ENCODE measurements at places on chromosomes 5 and 9.

DNA sequence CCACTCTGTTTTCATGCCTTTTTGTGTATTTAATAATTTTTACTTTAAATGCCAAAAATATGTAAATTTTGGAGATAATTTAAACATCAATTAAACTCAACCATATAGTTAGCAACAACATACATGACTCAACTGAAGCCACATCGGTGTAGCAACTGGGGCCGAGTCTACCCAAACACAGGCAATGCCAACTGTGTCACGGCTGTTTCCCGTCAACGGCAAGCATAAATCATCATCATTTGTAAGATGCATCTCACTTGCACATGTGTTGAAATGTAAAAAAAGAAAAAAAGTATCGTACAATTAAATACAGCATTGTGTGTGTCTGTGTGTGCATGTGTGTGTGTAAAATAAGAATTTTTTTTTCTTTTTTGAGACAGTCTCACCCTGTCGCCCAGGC, 160.1 kb upstream of the TAS2R1 start:
- no peak for DNase-seq

GRCh38 chr5:143359869-143360268, 43.6 kb downstream of the NR3C1 start:
- no peak for DNase-seq

DNA sequence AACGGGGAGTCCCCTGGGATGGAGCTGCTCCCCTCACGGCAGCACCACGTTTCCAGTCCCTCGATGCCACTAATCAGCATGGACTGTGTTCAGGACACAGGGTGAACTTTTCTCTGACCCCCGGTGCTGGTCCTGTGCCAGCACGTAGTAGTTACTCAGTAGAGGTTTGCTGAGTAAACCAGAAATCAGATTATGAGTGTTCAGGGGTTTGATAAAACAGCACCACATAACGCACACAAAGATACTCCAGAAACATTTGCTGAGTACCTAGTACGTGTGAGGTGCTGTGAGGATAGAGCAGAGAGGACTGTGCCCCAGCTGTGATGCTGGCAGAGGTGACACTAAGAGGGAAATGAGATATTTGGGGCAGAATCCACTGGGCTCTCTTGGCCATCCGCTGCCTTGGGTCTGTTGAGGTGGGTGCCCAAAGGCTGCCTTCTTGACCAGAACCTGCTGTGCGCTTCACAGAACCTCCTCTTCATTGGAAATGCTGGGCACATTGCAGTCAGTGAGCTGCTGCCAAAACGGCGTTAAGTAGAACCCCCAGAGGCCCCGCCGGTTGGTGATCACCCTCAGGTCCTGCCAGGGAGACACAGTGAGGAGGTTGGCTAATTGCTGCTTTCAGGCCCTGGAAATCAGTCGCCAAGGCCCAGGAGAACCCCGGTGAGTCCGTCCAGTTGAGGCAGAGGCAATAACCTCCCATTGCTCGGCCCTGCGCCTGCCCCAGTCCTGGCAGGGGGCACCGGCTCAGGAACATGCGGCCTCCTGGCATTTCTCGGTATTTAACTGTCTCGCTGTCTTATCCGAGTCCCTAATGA, 49.4 kb downstream of the NEURL1B start:
- no peak for DNase-seq

- no peak for DNase-seq
Measured at GRCh38 chr5:40082313-40082712, 597.4 kb upstream of the PTGER4 start.

GRCh38 chr9:33329117-33329563, 38.8 kb downstream of the NFX1 start:
- peak; percentile 99 for DNase-seq

GRCh38 chr5:81601919-81602318, 149.0 kb downstream of the SSBP2 start:
- no peak for DNase-seq

- DNase-seq: no peak
Measured at GRCh38 chr5:177307544-177308363, 3.9 kb downstream of the MXD3 start.

DNA sequence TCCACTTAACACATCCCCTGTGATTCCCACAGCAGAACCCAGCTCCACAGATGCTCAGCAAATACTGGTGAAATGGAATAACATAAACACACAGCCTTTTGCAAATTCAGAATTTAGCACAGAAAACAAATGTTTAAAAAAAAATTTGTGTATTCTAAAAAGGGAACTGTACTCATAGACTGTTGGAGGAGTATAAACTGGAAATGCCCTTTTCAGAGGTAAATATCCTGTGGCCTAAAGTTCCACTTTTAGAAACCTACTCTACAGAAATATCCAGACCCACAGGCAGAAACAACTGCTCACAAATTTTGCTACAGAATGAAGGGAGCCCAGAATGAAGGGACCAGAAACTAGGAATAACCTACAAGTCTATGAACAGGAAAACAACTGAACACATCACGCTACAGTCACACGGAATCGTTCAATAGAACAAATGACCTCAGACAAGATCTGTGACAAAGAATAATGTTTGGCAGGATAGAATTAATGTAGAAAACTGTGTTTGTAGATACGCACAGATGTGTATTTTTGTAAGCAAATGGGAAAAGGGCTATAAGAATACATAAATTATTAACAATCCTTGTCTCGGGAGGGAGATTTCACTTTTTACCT, 78.5 kb downstream of the SHB start:
- no peak for DNase-seq

- peak; percentile 1 for DNase-seq
Measured at GRCh38 chr9:17837965-17838364, 259.1 kb downstream of the SH3GL2 start.

DNA sequence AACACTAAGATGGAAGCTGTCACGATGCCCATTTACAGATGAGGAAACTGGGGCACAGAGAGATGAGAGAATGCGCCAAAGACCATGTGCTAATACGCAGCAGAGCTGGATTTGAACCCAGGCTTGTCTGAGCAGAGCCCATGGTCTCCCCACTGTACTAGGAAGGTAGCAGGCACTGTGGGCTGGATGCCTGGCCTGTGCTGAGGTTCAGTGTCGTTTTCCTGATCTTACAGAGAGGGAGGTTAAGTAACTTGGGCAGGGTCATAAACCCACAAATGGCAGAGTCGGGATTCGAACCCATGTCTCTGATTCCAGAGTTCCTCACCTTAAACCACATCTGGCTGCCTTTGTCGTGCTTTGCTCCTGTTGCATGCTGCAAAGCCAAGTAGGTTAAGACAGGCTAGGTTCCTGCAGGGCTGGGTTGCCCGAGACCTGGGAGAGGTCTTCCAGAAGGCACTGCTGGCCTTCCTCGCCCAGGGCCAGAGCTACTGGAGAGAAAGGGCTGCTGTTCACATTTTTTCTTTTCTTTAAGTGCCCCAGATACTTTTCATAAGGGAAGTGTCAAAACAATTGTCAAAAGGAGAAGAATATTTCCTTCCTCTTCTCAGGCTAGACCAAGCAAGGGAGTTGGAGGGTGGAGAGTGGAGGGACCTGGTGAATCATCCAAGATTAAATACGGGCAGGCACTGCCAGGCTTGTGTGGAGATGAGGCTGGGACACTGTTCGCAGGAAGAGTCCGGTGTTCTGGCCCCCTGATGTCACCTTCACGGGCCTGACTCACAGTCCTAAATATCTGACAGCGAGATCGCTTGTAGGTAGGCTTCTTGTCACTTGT, 3.2 kb downstream of the NEK6 start:
- no peak for DNase-seq

GRCh38 chr5:34652914-34653313, 3.2 kb upstream of the RAI14 start:
- DNase-seq: no peak

- DNase-seq: peak; percentile 76
Measured at GRCh38 chr5:181181650-181182565, 23.1 kb downstream of the TRIM7 start.

- DNase-seq: no peak
Measured at GRCh38 chr5:66727630-66728029, 131.4 kb downstream of the MAST4 start.

GRCh38 chr5:97266576-97266975, 83.5 kb upstream of the RIOK2 start:
- no peak for DNase-seq

GRCh38 chr5:155275222-155275621, 261.7 kb downstream of the KIF4B start:
- DNase-seq: no peak

DNA sequence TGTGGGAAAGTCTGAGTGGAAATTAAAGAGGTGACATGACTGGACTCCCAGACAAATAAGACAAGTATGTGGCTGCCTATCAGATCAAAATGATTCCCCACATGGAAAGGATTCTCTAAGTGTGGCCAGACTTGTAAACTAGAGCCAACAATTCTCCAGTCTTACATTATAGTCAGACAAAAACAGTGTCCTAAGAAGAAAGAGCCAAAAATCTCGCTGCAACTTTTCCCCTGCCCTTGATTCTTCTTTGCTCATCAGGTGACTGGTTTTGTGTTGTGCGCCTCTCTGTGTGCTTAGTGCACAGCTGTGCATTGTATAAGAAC, 164.2 kb upstream of the TARS1 start:
- no peak for DNase-seq

DNA sequence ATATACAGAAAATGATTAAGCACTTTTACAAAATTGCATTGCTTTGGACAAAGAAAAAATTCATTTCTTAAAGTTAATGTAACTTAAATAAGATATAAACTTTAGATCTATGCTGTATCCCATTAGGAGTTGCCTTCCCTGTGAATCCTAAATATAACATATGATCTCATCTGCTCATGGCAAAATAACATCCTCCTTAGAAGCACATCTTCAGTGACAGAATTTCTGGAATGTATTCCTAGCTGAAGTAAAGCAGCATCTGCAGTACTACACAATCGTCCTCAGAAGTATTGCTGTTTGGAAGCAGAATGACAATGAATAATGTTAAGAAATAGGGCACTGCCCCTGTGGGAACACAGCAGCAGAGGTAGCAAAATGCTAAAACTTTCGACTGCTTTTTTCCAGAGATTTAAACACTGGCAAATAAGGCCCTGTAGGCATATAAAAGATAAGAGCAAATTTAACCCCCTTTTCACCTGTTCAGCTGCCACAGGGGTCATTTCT, 571.0 kb downstream of the PTPRD start:
- DNase-seq: no peak

DNA sequence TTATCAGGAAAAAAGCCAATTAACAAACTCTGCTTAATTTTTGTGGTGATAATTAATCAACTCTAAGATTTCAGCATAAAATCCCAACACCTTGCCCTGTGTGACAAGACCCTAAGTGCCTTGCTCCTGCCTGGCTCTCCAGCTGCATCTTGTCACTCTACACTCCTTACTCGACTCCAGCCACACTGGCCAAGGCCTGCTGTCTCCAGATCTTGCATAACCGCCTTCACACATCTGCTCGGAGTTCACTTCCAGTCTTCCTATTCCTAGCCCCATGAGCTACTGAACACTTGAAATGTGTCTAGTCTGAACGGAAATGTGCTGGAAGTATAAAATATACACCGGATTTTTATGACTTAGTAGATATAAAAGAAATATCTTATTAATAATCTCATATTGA, 259.6 kb downstream of the EPB41L4A start:
- no peak for DNase-seq

DNA sequence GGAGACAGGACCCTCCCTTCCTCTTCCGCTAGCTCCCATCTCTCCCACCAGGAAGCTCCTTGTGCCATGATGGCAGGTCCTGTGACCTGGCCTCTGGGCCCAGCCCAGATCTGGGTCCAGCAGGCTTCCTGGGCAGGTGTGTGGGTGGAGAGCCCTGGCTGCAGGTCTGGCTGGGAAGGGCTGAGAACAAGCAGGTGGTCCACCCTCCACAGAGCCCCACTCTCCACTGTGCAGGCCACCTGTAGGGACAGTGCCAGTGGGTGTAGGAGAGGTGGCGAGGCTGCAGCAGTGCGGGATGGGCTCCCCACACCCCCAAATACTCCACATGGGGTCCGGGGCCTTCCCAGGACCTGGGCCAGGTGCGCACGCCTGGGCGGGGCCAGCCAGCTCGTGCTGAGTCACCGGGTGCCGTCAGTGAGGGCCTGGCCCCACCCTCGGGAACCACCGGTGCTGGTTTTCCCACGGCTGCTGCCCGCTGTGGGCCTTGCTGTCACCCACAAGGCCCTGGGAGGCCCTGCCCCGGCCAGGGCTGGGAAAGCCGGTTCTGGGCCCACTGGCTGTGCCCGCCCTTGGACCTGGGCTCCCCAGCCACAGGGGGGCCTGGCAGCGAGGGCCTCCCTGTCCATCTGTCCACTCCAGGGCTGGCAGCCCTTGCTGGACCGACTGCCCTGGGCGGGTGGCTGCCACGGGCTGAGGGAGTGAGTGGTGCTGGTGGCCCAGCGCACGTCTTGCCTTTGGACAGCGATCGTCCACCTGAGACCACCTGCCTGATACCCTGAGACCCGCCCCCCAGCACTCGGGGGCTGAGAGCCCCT, 9.3 kb upstream of the NRARP start:
- DNase-seq: peak; percentile 90

DNA sequence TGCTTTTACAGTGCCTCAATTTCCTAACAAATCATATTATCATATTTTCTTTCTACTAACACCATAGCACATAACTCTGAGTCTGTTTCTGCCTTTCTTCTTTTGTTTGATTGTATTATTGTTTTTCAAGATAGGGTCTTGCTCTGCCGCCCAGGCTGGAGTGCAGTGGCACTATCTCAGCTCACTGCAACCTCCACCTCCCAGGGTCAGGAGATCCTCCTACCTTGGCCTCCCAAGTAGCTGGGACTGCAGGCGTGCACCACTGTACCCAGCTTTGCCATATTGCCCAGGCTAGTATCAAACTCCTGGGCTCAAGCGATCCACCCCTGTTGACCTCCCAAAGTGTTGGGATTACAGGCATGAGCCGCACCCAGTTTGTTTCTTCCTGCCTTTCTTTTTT, 18.7 kb downstream of the PAIP2 start:
- no peak for DNase-seq

GRCh38 chr9:649128-650074, 192.1 kb upstream of the DMRT1 start:
- no peak for DNase-seq

DNA sequence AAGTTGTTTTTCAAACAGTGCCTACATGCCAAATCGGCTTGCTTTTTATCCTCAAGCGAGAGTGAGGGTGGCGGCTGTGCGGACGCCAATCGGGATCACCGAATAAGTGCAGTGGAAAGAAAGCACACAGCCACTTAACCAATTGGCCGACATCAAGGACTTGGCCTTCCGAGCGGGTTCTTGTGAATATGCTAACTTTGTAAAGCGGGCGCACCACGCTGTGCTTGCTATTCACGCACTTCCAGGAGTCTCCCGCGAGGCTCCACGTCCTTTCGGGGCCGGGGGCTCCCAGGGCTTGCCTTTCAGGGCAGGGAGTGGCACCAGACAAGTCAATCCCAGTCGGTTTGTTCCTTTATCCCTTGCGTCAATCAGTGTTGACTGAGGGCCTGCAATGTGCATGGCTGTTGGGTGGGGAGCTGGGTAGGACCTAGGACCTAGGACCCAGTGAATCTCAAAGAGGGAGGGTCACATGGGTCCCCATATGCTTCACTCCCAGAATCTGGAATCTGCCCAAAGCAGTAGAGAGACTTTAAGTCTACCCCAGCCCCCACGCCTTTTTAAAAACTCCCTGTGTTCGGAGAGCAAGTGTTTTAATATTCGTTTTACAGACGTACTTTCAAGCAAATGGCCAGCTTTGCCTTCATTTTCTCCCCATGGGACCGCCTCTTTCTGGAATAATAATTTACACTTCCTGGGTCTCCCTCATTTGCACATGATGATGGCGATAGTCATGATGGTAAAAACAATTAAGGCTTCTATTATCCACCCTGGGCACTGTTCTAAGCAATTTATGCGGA, 2.0 kb upstream of the GCNT4 start:
- no peak for DNase-seq

GRCh38 chr5:102715082-102715807, 39.9 kb upstream of the PAM start:
- no peak for DNase-seq

All from small intestine (tissue), 16 donors.